ENCODE measurements at places on chromosomes 5 and 9.
A peak's percentile ranks its signal among the peaks of the same experiment; 100 is the strongest.

DNA sequence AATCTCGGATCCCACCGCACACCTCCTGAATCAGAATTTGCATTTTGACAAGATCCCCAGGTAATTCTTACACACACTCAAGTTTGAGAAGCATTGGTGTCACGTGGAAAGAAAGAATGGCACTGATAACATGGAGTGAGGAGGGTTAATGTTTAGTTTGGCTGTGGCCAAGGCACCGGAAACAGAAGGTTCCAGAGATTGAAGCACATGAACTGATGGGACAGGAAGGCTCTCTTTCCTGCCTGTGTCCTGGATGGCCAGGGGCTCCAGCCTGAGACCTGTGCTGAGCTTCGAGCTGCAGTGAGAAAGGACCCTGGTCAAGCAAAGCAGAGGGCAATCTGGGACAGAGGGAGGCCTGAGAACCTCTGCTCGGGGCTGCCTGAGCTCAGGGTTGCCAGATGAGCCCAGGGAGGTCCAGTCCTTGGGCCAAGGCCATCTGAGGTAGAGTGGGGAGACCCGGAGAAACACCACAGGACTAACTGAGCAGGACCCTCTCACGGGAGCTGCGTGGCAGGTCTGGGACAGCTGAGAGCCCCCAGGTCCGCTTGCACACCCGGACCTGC, 27.3 kb downstream of the AFAP1L1 start:
- DNase-seq: no peak

GRCh38 chr5:158174918-158175851, 316.2 kb upstream of the CLINT1 start:
- peak; percentile 56 for DNase-seq

DNA sequence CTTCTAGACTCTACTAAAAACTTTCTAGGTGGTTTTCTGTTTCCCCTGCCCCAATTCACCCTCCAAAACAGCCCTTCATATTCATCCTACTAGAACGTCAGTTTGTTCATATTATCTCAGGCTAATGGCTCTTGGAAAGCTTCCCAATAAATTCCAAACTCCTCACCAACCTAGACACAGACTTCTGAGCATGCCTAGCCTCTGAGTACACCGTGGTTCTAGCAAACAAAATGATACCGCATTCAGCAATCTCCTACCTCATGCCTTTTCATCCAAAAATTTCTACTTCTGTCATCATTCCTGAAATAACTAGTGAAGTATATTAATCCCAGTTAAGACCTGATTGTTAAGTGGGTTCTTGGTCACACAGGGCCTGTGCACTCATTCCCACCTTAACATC, 46.5 kb upstream of the NR5A1 start:
- no peak for DNase-seq

- no peak for DNase-seq
These were observed 575.3 kb upstream of the MEF2C start for GRCh38 chr5:89458332-89458656.

GRCh38 chr5:42798284-42799240, 13.1 kb downstream of the SELENOP start:
- no peak for DNase-seq

DNA sequence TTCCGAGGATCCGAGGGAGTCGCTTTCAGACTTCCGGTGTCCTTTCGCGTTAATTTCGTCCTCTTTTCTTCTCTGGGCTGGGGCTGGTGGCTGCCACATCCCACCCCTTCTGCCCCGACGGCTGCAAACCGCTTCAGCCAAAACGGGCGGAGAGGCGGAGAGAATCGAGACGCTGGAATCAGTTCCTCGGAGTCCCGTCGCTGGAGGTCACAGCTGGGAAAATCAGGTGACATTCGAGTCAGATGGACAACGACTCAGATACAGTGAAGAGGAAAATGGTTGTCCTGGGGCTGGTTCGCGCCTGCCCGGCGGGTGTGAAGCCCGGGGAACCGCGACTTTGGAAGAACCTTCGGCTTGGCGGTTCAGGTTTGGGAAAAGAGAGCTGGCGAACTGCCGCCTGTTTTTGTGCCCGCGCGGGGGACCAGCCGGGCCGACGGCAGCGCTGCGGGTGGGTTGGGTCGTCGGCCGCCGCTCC, 8.9 kb upstream of the NKX2-5 start:
- DNase-seq: no peak

GRCh38 chr5:168860503-168860902, 281.3 kb upstream of the PANK3 start:
- DNase-seq: no peak

GRCh38 chr9:25939126-25939525, 260.9 kb upstream of the TUSC1 start:
- DNase-seq: no peak

- no peak for DNase-seq
These were observed 1.9 kb downstream of the LRRC14B start for GRCh38 chr5:192970-193831.

DNA sequence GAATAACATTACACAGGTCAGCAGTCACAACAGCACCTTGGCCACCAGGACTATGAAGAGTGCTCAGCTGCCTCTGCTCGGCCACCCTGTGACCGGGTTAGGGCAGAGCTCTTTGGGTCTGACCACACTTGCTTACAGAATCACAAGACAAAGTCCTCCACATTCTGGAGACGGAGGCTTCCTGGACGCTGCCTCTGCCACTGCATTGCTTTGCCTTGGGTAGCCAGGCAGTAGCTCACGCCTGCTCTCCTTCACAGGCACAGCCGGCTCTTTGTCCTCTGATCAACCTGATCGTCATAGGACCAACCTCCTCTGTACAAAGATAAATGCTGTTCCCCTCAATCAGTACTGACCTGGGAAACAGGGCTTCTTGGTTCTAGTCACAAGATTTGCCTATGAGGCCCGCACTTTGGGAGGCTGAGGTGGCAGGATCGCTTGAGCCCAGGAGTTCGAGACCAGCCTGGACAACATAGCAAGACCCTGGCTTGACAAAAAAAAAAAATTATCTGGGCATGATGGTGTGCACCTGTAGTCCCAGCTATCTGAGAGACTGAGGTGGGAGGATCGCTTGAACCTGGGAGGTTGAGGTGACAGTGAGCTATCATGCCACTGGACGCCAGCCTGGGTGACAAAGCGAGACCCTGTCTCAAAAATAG, 128.4 kb upstream of the IER5L start:
- DNase-seq: no peak

GRCh38 chr9:78547831-78548230, 250.9 kb downstream of the PSAT1 start:
- no peak for DNase-seq

DNA sequence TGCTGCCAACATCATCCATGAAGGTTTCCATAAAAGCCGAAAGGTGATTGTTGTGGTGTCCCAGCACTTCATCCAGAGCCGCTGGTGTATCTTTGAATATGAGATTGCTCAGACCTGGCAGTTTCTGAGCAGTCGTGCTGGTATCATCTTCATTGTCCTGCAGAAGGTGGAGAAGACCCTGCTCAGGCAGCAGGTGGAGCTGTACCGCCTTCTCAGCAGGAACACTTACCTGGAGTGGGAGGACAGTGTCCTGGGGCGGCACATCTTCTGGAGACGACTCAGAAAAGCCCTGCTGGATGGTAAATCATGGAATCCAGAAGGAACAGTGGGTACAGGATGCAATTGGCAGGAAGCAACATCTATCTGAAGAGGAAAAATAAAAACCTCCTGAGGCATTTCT, 10.1 kb downstream of the TLR4 start:
- no peak for DNase-seq

DNA sequence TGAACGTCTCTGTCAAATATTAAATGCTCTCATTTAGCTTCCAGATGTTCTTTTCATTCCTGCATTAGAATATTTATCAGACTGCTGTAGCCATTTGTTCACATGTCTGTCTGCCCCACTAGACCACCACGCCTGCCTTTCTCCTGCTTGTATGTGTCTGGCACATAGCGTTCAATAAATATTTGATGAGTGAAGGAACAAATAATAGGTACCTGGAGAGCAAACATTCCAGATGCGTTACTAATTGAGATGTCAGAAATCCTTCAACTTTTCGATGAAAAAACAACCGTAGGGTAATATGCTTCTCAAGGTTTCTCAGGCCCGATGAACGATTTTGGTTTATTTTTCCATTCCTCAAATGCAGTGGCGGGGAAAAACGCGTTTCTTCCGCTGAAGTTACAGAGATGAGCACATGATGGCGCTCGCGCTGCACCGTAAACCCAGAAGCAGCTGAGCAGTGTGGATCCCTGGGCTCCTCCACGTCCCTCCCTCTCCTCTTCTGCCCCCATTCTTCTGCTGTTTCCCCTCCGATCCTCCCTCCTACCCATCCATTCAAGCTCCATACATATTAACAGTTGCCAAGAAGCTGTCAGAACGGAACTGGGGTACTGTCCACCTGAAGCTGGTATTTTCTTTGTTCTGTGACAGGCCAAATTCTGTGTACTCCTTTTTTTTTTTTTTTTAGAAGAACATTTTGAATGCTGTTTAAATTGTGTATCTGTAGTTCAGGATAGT, 245.4 kb downstream of the MPDZ start:
- DNase-seq: peak; percentile 1

GRCh38 chr5:76714751-76715485, 1.0 kb upstream of the F2R start:
- no peak for DNase-seq

- no peak for DNase-seq
These were observed 83.5 kb downstream of the COL5A1 start for GRCh38 chr9:134724912-134725604.

DNA sequence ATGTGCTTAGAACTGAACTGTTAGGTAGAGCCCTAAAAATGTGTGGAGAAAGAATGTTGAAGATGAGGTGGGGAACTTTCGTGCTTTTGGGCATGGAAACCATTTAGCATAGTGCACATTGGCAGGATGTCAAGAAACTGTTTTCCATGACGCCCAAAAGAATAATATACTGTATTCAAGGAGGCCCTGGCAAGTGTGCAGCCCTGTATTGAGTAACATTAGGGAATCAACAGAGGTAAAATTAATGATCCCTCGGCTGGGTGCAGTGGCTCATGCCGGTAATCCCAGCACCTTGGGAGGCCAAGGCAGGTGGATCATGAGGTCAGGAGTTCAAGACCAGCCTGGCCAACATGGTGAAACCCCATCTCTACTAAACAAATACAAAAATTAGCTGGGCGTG, 20.9 kb upstream of the PLIN2 start:
- no peak for DNase-seq

GRCh38 chr5:154309371-154309745, 118.8 kb downstream of the GALNT10 start:
- DNase-seq: no peak

- no peak for DNase-seq
These were observed 28.3 kb upstream of the NR3C1 start for GRCh38 chr5:143431789-143432188.

GRCh38 chr5:6496636-6497035, 48.0 kb downstream of the UBE2QL1 start:
- no peak for DNase-seq

- DNase-seq: no peak
These were observed 99.8 kb upstream of the SSBP2 start for GRCh38 chr5:81850501-81851357.

GRCh38 chr5:170275376-170275994, 22.1 kb downstream of the LCP2 start:
- DNase-seq: no peak

GRCh38 chr5:78511121-78511906, 137.3 kb downstream of the LHFPL2 start:
- DNase-seq: no peak

GRCh38 chr5:171907725-171908343, 98.6 kb downstream of the FBXW11 start:
- no peak for DNase-seq

- DNase-seq: no peak
These were observed 11.1 kb downstream of the MAN1B1 start for GRCh38 chr9:137097761-137098462.

DNA sequence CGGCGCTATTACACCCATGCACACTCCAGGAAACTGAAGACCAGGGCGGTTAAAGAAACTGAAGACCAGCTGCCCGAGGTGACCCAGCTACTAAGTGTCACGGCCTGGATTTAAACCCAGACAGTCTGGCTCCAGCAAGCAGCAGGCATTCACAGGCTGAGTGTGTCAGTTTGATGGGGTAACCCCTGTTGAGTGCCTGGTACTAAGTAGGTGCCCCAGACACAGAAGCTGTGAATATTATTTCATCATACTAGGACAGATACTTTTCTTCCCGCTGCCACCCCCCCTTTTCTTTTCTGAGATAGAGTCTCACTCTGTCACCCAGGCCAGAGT, 7.3 kb downstream of the ENG start:
- DNase-seq: no peak

GRCh38 chr9:113320051-113320450, 16.9 kb upstream of the RNF183 start:
- DNase-seq: no peak

DNA sequence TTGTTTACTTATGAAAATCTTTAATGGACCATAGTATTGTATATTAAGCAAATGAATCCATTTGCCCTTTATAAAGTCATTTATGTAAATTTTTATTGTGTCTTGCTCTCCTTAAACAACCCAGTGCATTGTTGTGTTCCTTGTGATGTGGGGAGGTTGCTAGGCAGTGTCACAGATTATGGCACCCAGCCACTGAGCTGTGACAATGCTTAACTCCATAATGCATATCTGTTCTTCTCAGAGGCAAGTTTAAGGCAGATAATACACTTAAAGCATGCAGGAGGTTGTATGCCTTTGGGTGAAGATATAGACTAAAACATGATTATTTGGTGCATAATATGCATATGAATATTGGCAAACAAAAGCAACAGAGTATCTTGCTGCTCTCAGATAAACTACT, 269.6 kb upstream of the RIOK2 start:
- no peak for DNase-seq

GRCh38 chr5:66945389-66946349, 250.9 kb downstream of the CD180 start:
- DNase-seq: peak; percentile 5

DNA sequence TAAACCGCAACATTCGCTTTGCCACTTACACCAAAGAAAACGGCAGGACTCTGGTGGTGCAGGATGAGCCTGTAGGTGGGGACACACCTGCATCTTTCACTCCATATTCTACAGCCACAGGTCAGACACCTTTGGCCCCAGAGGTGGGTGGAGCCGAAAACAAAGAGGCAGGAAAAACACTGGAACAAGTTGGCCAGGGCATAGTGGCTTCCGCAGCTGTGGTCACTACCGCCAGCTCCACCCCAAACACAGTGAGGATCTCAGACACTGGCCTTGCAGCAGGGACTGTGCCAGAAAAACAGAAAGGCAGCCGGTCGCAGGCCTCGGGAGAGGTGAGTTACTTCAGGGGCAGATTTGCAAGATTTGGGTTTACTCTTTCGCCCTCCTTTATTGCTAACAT, 33.8 kb downstream of the KDM3B start:
- no peak for DNase-seq

DNA sequence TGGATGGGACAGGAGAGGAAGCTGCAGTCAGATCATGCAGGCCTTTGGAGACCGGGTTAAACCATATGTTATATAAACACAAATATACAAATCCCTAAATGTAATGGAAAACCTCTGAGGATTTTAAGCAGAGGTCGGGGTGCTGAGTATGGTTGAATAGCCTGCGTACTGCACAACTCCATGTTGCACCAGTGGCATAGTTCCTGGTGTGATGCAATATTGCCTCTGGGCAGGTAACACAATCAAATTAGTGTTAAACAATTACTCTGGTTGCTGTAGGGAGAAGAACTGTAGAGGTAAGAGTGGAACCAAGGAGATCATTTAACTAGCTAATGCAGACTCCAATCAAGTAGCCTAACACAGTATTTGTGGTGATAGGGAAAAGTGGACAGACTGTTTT, 21.3 kb upstream of the RNF145 start:
- DNase-seq: no peak
